ENCODE measurements at places on chromosomes 7 and 10.
A peak's percentile ranks its signal among the peaks of the same experiment; 100 is the strongest.

DNA sequence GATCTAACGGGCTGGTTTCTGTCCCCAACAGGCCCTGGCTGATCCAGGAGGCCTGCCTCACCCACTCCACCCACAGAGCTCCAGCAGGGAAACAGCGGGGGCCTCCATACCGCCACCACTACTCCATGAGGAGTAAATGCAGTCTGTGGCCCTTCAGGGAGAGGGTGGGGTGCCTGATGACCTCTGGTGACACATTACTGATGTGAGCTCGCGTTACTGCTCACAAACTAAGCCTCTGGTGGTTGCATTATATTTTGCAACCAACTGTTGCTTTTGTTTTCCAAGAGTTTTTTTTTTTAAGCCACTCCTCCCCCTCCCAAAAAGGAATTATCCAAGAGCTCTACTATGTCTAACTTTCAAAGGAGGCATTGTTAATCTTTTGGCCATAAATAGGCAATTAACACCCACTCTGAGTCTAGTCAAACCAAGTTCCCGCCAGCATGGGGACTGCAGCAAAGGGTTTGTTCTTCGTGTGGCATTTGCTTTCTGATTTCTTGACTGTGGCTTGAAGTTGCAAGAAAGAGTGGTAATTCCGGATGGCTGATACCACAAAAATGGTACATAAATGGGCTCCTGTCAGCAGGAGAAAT, 72.6 kb downstream of the FAM53B start:
- DNase-seq: peak; percentile 28

- no peak for DNase-seq
Observed at GRCh38 chr7:157974678-157975230, 612.9 kb downstream of the PTPRN2 start.

- no peak for DNase-seq
Observed at GRCh38 chr10:131573256-131573655, 261.7 kb upstream of the TCERG1L start.

- DNase-seq: no peak
Observed at GRCh38 chr7:48252995-48253394, 81.7 kb downstream of the ABCA13 start.

DNA sequence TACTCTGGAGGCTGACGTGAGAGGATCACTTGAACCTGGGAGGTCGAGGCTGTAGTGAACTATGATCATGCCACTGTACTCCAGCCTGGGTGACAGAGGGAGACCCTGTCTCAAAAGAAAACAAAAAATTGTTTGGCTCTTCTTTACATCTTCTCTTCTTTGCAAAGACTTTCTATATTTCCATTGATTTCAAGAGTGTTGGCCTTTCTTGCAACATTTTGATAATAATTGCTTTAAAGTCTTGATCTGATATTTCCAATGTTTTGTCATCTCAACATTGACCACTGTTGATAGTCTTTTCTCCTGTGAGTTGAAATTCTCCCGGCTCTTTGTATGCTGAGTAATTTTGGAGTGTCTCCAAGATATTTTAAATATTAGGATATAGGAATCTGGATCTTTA, 17.8 kb upstream of the CLDN4 start:
- no peak for DNase-seq

- no peak for DNase-seq
Observed at GRCh38 chr7:45682836-45683555, 108.8 kb downstream of the ADCY1 start.

- no peak for DNase-seq
Observed at GRCh38 chr10:101781984-101782810, 1.0 kb downstream of the NPM3 start.

DNA sequence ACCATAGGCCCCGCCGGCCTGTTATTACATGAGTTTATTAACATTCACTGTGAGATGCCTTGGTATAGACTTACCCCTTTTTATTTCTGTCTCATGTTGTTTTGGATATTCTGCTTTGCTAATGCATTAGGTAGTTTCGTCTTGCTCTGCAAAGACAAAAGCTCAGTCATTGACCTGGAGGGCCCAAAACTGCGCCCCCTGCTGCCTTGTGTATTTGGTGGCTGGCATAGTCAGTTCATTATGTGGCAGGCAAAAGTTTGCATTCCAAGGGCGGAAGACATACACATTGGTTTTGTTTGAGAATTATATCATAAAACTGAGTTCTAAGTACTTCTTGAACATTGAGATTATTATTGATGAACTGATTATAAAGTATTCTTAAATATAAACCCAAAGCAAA, 372.5 kb downstream of the SDK1 start:
- peak; percentile 36 for DNase-seq

DNA sequence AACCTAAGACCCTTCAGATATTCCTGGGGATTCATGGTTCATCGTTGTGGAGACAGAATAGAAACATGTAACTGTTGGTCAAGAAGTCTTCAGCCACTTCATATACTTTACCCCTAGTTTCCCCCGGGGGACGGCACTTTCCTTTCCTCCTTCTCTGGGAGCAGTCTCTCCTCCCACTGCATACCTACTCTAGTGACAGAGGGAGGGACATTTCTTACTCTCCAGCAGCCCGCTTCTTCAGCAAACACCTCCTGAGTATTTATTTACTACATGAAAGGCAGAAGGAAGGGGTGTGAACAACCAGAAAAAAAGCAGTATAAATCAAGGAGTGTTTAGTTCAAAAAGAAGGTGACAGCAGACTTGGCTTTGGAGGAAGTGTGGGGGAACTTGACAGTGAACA, 69.0 kb downstream of the LHFPL3 start:
- DNase-seq: no peak

GRCh38 chr7:32102432-32102873, 32.2 kb upstream of the PDE1C start:
- DNase-seq: no peak

DNA sequence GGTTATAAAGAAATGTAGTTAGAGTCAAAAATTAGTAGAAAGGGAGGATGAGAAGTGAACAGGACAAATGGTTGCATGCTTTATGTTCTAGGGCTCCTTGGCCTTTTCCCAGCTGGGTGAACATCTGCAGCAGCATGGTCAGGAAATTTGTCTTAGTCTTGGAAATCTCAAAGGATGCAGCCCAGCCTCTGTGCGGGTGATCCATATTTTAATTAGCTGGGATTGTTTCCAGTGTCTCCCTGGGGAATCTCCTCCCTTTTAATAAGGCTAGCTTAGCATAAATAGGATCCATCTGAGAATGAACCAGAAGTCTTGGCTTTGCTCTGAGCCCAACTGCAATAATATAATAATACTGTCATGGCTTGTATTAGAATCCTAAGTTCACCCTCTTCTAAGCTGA, 198.3 kb downstream of the PRKG1 start:
- no peak for DNase-seq

GRCh38 chr10:32049113-32049512, 7.1 kb downstream of the KIF5B start:
- no peak for DNase-seq

- DNase-seq: no peak
Observed at GRCh38 chr10:104345941-104346340, 7.7 kb upstream of the ITPRIP start.

- DNase-seq: no peak
Observed at GRCh38 chr10:13039761-13040160, 38.2 kb upstream of the CCDC3 start.

- no peak for DNase-seq
Observed at GRCh38 chr7:21718391-21718790, 175.6 kb downstream of the DNAH11 start.

GRCh38 chr7:80241671-80242070, 107.0 kb downstream of the GNAI1 start:
- DNase-seq: no peak

- peak; percentile 62 for DNase-seq
Observed at GRCh38 chr7:158829021-158829341, 328 bp downstream of the ESYT2 start.

GRCh38 chr10:132329565-132330485, 2.2 kb upstream of the LRRC27 start:
- peak; percentile 65 for DNase-seq

DNA sequence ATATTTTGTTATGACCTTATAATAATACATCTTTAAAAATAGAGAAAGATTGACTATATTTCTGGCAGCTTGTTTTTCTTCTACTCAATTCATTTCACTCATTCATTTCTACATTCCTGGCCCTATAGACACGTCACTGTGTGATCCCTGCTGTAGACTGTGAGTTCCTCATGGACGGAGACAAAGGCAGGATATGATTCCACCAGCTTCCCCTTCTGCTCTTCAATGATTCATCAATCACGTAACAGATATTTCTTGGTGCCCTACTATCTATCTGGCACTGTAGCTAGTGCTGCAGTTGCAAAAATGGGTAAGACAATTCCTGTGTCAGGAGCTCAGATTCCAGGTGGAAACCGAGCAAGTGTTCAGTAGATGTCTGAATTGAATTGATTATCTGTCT, 415.0 kb downstream of the SFMBT2 start:
- no peak for DNase-seq

DNA sequence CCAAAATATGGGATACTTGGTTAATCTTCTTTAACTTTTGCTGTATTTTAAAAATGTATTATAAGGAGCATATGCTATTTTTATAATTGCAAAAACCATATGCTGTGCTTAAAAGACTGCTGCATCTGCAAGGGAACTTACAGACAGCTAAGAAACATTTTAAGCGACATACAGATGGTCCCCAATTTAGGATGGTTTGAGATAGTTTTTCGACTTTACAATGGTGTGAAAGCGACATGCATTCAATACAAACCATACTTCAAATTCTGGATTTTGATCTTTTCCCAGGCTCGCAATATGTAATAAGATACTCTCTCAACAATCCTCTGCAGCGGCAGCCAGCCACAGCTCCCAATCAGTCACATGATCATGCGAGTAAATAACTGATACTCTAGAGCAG, 73.2 kb downstream of the SHTN1 start:
- no peak for DNase-seq

GRCh38 chr10:99330347-99330924, 1.3 kb downstream of the CNNM1 start:
- DNase-seq: no peak

DNA sequence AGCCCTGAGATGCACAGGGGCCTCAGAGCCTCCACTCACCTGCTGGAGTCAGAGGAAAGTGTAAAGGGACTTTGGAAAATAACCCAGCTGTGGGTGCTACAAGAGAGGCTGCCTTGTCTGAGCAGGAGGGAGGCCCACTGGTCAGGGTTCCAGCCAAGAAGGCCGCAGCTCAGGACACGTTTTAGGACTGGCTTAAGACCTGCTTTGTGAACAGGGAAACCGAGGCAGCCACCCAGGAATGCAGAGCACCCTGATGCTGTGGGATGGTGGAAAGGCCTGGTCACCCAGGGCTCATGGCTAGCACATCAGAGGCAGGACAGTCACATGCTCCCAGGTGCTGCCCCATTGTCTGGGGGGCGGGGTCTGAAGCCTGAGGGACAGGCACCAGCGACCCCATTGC, 38.9 kb upstream of the CHST15 start:
- no peak for DNase-seq

DNA sequence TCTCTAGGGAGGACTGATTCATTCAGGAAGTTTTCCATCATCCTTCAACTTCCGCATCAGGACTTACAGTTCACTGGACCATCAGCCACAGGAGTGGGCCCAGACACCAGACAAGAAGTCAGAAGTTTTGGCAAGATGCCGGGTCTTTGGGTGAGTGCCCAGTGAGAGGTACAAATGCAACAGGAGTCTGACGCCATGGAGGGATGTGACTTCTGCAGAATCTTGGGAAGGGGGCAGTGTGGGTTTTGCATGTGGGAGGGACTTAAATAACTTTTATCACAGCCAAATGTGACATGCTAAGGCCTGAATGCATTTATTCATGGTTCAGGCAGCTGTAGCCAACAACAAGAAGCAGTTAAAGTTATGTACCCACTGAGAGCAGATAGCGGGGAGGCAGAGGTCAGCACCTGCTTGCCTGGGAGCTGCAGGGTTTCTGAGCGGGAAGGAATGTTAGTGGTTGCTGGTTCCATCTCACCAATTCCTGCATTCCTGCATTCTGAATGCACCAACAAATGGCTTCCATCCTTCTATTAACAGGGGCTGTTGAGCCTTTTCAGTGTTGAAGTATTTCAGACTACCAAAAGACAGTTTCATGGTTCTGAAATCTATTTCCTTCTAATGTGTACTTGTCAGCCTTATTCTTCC, 375.2 kb downstream of the PAXIP1 start:
- DNase-seq: no peak

DNA sequence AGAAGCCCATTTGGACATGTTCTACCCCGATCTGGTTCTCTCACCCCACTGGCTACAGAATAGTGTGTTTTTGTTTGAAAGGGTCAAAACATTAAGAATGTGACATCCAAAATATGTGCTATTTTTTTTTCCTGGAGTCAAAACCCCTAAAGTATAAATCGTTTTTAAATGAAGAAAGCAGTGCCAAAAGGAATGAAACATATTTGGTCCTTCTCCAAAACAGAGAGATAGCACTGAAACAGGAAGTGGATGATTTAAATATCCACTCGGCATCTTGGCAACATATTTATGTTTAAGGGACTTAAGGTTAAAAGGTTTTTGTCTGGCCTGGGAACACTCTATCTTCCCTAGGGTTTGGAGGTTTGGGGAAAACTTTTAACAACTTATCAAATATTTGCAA, 32.3 kb downstream of the CALD1 start:
- DNase-seq: no peak

- DNase-seq: no peak
Observed at GRCh38 chr10:51699145-51699474, 285 bp downstream of the CSTF2T start.

DNA sequence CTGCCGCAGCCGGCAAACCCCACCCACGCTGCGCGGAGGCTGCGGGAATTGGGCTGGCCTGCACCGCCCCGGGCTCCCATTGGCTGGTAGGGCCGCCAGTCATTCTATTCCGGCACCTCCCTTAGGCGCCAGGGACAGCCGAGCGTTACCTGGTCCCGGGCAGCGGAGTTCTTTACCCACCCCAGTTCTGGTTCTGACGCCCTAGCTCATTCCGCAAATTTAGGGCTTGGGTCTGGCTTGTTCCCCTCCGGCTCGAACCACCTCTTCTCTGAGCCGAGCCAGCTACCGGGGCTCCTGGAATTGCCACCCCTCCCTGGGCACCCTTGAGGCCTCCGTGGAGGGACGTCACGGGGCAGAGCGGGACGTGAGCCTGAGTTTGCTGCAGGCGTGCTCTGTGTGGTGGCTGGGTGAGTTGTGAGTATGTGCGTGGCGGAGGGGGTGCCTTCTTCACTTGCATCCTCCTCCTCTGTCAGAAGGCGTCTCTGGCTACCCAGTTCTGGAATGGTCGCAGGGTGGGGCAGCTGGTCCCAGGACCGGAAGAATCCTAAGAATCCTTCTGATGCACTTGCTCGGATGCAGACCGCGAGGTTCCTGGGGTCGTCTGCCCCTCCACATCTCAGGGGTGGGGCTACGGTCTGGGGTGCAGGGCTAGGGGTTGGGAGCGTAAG, at the start of the genes PDZD7 and SFXN3:
TSS of gene PDZD7 (minus strand) at position 2 of the 668 bp plus-strand sequence. CDS start 910 bp downstream, outside the sequence.
TSS of gene SFXN3 (plus strand) at position 107 of the 668 bp plus-strand sequence. CDS start 3,461 bp downstream, outside the sequence.
- DNase-seq: peak; percentile 92

- no peak for DNase-seq
Observed at GRCh38 chr7:4052130-4052529, 630.0 kb upstream of the FOXK1 start.

- DNase-seq: no peak
Observed at GRCh38 chr7:96308253-96308949, 13.5 kb downstream of the SLC25A13 start.
